ENCODE measurements at places on chromosomes 2 and 18.
A peak's percentile ranks its signal among the peaks of the same experiment; 100 is the strongest.

GRCh38 chr2:156334496-156335478 is 2.3 kb upstream of the NR4A2 start:
- DNase-seq: peak; percentile 77

GRCh38 chr18:6113650-6114049 is 218.3 kb upstream of the TMEM200C start:
- DNase-seq: no peak

DNA sequence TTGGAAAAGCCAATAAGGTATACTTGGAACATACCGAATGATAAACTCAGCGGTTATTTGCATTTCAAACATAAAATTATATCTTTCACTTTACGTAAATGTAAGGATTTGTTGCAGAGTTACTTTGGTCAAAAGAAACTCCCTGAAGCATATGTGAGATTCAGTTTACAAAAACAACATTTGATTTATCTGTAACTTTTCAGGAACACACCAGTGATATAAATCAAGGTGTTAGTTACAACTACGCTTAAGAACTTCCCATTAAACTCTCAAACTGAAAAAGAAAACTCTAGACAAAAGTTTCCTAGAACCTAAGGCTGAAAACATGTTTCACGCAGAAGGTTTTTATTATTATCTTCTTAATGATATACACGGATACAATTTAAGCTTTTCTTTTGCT is 110.6 kb upstream of the MEIS1 start:
- no peak for DNase-seq

DNA sequence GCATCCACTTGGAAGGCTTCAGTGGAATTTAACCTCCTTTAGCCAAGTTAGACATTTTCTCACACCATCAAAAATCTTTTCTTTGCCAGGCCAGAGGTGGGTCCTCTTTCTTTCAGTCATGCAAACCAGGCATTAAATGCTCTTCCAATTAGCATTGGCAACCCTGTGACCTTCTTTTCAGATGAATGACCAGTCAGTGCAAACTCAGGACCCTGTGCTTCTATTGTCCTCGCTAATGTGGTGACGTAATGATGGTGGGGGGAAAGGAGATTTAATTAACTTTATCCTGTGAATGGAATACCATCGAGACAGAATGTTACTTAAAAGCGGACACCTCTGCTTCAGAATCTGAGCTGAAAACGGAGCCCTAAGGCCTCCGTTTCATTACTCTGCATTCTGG is 23.2 kb upstream of the STPG4 start:
- DNase-seq: no peak

- DNase-seq: no peak
Measured at GRCh38 chr18:10135302-10135926, 221.6 kb downstream of the VAPA start.

GRCh38 chr2:148521181-148521580 is 123.4 kb upstream of the EPC2 start:
- DNase-seq: no peak

DNA sequence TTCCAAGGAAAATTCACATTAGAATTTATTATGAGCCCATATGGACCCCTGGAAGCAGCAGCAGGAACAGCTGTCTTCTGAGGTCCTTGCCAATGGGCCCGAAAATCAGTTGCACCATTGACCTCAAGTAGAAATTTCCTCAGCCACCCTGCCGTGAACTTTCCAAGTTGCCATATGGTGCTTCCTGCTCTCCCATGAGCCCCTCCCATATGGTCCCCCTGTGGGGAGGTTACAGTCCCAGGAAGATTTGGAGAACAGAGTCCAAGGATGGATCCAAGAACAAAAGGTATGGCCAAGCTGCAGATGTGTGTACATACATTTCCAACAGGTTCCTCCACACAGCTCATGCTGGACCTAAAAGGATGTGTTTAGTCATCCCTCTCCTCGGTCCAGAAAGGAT is 34.6 kb downstream of the DIPK1C start:
- no peak for DNase-seq

DNA sequence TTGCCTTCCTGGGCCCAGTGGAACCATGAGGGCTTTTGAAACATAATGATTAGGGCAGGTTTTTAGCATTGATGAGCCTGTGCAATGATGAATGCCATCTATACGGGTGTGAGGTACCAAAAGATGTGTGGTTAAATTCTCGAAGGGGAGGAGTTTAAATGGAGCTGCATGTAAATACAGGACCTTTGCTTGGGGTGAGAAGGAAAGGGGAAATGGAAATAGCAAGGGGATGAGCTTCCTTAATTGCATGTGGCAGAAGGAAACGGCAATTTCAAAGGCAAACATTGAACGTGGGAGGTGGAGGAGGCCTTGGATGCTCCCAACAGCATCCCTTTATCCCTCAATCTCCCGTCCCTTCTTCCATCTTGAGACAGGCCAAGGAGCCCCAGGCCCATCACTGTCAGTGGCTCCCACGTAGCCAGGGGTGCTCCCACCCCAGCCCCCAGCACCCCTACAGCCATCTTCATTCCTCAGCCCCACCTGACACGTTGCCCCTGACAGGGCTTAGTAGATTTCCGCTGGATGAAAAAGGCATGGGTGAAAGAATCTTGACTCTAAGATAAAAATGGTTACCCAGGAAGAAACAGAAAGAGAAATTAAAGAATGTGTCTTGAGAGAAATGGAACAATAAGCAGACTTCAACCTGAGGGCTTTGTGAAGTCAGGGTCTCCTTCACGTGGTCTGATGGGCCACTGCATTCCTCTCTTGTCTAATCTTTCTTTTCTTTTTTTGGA is 32.5 kb downstream of the INPP5D start:
- DNase-seq: no peak

GRCh38 chr2:160039166-160039903 is 23.1 kb downstream of the PLA2R1 start:
- DNase-seq: no peak

DNA sequence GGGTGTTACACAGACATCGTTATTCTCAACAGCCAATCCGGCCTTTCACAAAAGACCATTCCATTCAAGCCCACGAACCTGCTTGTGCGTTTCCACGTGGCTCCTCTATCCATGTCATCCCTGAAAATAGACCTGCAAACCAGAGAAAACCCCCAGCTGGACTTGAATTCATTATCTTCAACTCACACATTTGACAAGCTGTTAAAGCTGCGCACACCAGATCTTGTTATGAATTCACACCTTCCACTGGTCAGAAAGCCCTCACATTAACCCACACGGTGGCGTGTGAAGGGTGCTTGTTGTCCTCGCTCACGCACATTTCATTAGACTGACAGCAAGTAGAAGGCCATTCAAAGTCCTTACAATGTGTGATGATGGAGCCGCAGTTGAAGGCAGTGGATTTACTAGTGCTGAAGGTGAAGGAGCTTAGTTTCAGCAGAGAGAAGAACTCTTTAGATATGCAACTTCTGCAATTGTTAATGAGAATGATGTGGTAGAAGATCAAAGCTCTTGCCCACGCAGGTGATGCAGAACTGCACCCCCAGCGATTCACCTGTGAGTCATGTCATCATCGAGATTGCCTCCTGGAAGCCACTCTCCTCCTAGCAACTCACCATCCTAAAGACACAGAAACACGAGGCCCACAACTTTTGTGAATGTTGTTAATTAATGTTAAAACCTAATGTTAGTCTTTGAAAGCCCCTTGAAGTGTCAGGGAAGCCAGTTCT is 224.8 kb upstream of the SOX11 start:
- DNase-seq: no peak

GRCh38 chr2:197241596-197241995 is 69.0 kb downstream of the ANKRD44 start:
- DNase-seq: no peak

GRCh38 chr2:241617431-241618154 is 19.4 kb downstream of the THAP4 start:
- DNase-seq: peak; percentile 61

DNA sequence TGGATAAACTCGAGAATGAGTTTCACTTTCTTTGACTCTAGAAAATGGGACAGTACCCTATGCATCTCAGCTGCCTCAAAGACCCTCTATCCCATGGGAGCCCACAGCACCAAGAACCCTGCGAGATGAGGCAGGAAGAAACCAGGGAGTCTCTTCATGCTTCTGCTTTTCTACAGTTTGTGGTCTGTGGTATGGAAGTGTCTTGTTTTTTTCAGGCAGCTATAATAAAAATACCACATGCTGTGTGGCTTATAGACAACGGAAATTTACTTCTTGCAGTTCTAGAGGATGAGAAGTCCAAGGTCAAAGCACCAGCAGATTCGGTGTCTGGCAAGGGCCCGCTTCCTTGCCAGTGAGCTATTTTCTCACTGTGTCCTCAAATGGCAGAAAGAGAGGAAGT is 257.9 kb downstream of the SUCLG1 start:
- no peak for DNase-seq

DNA sequence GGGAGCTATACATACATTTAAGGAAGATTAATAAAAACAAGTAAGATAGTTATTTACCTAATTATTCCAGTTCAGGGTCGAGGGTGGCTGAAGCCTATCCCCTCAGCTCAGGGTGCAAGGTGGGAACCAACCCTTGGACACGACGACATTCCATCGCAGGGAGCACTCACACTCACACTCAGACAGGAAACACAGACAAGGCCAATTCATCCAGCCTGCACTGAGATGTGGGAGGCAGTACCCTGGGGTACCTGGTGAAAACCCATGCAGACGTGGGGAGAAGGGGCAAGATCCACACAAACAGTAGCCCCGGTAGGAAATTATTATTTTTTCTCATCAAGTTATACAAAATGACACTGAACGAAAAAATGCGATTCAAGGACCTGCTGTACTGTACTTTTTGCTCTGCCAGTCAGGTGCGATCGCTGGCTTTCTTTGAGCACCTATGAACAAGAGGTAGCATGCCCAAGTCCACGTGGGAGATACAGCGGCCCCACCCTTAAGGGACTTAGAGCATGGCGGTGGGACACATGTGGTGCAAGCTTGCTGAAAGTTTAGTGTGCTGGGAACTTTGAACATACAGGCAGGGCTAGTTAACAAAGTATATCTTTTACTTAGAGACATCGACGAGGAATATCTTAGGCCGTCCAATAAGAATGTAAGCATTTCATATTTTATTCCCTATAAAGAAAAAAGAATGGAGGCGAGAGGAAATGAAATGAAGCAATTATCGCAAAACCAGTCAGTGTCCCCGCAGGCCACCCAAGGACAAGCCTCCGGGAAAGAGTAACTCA is 624 bp downstream of the METTL8 start:
- DNase-seq: peak; percentile 36

DNA sequence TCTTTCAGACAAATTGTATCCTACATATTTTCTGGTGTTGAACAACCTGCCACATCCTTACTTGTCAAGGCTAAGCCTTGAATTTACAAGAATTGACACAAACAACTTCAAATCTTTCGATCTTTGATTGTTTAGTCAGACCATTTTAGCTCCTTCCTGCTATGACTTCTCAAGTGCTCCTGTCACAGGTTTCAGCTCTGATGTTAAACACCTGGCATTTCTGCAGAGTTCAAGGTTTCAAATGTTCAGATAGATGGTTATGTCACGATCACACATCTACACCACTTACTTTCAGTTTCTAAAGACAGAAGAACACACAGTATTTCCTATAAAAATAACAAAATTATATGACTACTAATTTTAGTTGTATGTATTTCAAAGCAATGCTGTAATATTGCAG is 84.0 kb downstream of the RND3 start:
- no peak for DNase-seq

DNA sequence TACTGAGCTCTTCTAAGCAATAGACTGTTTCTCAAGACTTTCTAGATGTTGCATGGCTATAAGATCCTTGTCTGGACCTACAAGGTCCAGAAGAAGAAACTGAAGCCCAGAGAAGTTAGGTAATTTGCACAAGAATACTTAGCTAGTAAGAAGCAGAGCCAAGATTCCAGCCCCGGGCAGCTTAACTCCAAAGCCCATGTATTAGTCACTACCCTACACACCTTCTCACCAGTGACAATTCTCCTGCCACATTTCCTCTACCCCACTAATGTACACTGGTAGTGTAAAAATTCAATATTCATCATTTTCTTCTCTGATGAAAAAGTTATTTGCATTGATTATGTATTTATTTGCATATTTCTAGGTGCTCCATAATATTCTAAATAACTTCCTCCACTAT is 95.5 kb upstream of the CREB1 start:
- DNase-seq: no peak

GRCh38 chr2:134839649-134840048 is 1.2 kb downstream of the ACMSD start:
- no peak for DNase-seq

GRCh38 chr2:11128243-11128951 is 26.9 kb upstream of the SLC66A3 start:
- no peak for DNase-seq

DNA sequence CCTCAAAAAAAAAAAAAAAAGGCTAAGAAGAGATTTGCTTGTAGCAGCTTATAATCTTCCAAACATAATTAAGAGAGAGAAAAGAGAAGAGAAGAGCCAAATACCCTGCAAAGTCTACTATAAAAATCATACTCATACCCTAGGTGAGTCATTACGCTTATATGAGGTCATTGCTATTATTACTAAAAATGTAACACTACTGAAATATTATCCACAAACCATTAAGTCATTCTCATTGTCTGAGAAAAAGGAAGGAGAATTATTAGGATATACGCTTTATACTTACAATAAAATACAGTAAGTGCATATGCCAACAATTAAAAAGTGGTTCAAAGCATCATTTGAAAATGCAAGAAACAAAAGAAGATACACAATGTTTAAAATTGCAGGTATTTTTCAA is 66.5 kb downstream of the COLEC12 start:
- DNase-seq: no peak

DNA sequence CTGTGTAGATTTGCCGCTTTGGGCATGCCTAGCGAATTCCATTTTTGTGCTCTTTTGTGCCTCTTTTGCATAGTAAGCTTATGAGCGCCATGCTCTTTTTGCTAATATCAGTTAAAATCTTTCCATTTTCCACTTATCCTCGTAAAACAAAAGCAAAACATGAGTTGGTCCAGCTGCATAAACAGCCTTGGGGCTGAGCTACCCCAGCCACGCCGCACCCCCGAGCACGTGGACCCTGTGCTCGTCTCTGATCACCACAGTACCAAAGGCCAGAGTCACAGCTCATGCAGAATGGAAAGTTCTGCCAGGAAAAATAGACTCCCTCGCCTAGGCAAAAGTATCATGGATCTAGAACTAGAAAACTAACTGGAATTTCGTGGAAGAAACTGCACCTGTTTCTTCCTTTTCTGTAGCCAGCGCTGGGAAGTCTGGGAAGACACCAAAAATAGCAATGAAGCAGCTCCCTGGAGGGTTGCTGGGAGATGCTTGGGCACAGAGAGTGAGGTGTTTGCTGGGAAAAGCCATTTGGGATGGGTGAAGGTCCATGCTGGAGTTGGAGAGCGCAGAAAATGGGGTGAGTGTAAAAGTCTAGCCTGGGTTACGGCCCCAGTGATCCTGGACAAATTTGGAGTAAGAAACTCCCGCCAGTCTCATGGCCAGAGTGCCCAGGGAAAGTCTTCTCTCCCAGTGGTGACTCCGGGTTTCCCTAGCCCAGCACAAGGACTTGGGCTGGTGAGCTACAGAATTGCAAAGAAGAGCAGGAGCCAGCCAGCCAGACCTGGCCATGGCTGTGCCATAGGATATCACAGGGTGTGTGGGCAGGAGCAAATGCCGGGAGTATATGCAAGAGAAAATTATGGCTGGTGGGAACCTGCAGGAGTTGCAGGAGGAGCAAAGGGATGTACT is 218.4 kb downstream of the GBX2 start:
- no peak for DNase-seq

- DNase-seq: peak; percentile 80
Measured at GRCh38 chr2:233867993-233868532, at the start of gene MSL3B. Gene MSL3B (minus strand): TSS chr2:233868386.

Measured in activated naive CD8-positive, alpha-beta T cell treated with anti-CD3 and anti-CD28 coated beads, Interleukin-2, amount 10 ng/mL, durations not matched to agents 7 days and 5 days (primary cell).